ENCODE measurements at places on chromosomes 16 and 17. TPM values are rescaled to one million over a fixed set of nuclear protein-coding genes. Genes with fewer than 3 reads are reported as not detected.
A peak's percentile ranks its signal among the peaks of the same experiment; 100 is the strongest.

Gene KRT39
- total RNA-seq = not detected

Gene FGF11
- total RNA-seq = 6.4 TPM

Gene PRAC2
- not detected for total RNA-seq

GRCh38 chr17:17377071-17377967 is 74.1 kb downstream of the NT5M start:
- no peak for DNase-seq

Gene CDH3
- 8.5 TPM for total RNA-seq

Gene NXPH3
- total RNA-seq = 10.4 TPM

DNA sequence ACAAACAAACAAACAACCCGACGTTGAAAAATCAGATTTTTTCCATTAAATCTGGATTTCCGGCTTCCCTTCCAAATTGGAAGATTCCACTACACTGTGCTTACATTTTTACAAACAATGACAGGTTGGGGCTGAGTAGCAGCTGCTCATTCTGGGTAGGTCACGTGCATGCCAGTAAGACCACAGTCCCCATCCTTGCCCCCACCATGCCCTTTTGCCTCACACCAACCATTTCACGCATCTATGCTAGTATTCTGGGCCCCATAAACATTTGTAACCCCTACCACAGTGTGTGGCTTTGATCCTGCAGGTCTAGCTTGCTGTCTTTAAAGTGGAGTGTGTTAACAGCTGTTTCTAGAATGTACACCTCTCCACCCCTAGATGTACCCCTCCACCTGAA is 366.1 kb downstream of the XYLT1 start:
- no peak for DNase-seq

- peak; percentile 67 for DNase-seq
Measured at GRCh38 chr17:17141860-17142552, 64.1 kb downstream of the PLD6 start.

GRCh38 chr17:78839762-78840529 is 668 bp downstream of the USP36 start:
- DNase-seq = no peak

Data from dorsolateral prefrontal cortex (tissue), 122 donors.